ENCODE measurements at places on chromosomes 12 and 14. TPM values are rescaled to one million over a fixed set of nuclear protein-coding genes. Genes with fewer than 3 reads are reported as not detected.

The EIF2S3B gene
- 4.8 TPM for total RNA-seq

The CMKLR1 gene
- not detected for total RNA-seq

The NELL2 gene
- total RNA-seq, result 0.42 TPM

The KRT71 gene
- total RNA-seq, result not detected

The ZFHX2 gene
- 3.7 TPM for total RNA-seq

The GSG1 gene
- not detected for total RNA-seq

- no peak for DNase-seq
These were observed 140.9 kb upstream of the SRRM4 start for GRCh38 chr12:118840399-118840798.

- DNase-seq, result peak; percentile 10
These were observed 111.5 kb downstream of the PAX9 start for GRCh38 chr14:36773136-36773540.

DNA sequence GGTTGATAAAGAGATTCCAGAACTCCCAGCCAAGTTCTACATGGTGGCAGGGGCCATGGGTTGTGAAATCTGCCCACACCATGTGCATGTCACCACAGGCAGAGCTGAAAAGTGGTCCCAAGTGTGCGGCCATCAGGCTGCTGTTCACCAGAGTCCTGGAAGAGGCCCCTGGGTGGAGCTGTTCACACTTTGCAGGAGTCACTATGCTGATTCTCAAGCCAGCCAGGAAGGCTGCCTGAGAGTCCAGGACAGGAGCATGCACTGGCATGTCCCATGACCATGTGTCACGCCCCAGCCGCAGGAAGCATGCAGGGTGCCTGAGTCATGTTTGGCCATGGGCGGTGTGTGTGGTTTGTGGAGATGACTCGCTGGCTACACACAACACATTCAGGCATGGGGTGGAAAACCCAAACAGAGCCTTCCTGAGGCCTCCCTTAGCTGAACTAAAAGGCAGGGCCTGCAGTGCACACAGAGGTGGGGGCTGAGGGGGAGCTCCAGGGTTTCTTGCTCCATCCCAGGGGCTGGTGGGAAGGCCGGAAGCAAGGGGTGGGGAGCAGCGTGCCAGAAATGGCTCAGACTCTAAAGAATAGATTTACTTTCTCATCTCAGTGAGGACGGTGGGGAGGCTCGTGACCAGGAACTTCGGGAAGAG, 19.4 kb downstream of the ABCB9 start:
- DNase-seq, result peak; percentile 96

DNA sequence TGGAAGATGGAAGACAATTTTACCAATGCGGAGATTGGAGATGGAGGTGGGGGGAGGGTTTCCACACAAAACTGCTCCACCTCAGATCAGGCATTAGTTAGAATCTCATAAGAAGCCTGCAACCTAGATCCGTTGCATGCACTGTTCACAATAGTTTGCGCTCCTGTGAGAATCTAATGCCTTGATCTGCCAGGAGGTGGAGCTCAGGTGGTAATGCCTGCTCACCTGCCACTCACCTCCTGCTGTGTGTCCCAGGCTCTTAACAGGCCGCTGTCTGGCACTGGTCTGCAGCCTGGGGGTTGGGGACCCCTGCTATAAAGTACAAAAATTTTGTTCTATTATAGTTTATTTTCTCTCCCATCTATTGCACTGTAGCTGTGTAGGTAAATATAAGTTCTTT, 84.9 kb upstream of the FOXG1 start:
- DNase-seq, result no peak

DNA sequence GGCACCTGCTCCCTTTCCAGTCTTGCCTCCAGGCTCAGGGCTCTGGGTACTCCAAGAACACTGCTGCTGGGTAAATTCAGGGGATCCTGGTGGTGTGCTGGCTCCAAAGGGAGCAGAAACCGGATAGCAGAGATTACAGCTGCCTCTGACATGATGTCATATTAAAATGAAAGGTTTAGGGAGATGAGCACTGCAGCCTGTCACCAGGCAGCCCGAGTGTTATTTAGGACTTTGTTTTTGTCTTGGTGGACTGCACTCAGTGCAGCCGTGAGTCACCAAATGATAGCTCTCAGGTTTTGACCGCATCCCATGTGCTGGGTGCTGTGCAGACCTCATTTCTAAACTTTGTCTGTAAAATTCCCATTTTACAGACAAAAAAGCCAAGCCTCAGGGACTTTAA, 266.0 kb upstream of the CRY1 start:
- no peak for DNase-seq

GRCh38 chr14:36502558-36503508, 17.2 kb downstream of the NKX2-1 start:
- no peak for DNase-seq

DNA sequence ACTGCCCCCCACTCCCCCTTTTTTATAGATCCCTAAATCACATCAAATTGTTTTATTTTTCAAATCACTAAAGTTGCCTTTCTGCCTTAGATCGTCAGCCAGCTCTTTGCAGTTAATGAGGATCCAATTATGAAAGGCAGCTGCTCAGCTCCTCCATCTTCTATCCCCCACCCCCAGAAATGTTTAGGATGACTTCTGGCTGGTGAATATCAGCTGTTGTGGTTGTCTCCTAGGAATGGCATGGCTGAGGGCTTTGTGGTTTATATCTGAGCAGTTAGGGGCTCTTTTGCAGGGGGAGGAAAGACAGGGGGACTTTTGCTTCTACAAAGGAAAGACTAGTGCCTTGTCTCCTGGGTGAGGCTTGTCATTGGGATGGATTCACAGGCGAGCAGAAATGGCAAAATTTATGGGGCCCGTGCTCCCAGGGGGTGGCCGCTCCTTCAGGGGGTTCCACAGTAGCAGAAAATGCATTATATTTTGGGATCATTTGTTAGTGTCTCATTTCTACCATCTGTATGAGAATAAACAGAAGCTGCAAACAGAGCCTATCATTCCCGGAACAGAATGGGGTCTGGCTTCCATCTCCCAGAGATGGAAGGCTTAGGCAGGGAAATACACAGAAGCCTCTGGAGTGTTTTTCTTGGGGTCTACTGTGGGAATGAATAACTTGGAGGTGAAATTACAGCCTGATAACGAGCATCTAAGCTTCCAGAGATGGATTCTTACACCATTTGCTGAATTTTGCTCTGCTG, 6.5 kb downstream of the JDP2 start:
- DNase-seq, result no peak

DNA sequence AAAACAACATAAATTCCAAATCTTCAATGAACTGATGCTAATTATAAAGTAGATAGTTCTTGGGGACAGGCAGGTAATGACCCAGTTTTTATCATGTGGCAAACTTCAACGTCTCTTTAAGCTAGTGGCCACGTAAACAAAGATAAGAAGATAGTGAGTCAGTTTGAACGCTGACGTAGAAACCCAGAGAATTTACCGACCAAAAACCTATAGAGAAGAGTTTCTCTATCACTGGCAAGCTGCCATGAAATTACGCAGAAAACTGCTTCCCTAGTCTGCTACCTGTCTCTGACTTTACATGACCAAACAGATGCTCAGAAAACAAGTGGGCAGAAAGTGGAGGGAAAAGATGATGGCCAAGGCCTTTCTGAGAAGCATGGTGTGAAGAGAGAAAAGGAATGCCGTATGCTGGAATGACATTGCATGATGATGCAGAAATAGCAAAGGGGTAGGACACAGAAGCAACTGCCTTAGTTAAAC, 136.3 kb downstream of the ITPR2 start:
- no peak for DNase-seq

DNA sequence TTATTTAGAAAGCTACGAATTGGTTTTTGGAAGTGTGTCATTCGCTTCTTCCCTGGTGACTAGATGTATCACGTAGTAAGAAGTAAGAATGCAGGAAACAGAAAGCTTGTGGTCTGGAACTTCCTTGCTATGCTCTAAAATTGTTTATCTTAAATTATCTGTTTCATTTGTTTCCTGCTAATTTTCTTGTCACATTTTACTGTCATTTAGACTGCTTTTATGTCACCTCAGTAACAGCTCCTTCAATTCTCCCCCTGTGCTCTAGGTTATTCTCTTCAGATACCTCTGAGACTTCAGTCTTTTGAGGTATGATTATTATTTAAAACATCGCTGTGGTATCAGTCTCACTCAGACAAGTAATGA, 699 bp upstream of the CD69 start:
- DNase-seq, result no peak

Measured in Calu3 (cell line).